Heart right ventricle (tissue), 16 donors: ENCODE measurements at places on chromosomes 6 and 20.

GRCh38 chr6:2854396-2854982, 12.8 kb upstream of the SERPINB1 start:
- peaks cover 45% of the 10 kb centered on the region for H3K4me1 ChIP-seq
- no peaks in the 10 kb centered on the region for H3K36me3 ChIP-seq
- peak overlapping the region; percentile 84 for H3K27ac ChIP-seq
- H3K4me3 ChIP-seq = peak overlapping the region; percentile 7
- DNase-seq = no peak

DNA sequence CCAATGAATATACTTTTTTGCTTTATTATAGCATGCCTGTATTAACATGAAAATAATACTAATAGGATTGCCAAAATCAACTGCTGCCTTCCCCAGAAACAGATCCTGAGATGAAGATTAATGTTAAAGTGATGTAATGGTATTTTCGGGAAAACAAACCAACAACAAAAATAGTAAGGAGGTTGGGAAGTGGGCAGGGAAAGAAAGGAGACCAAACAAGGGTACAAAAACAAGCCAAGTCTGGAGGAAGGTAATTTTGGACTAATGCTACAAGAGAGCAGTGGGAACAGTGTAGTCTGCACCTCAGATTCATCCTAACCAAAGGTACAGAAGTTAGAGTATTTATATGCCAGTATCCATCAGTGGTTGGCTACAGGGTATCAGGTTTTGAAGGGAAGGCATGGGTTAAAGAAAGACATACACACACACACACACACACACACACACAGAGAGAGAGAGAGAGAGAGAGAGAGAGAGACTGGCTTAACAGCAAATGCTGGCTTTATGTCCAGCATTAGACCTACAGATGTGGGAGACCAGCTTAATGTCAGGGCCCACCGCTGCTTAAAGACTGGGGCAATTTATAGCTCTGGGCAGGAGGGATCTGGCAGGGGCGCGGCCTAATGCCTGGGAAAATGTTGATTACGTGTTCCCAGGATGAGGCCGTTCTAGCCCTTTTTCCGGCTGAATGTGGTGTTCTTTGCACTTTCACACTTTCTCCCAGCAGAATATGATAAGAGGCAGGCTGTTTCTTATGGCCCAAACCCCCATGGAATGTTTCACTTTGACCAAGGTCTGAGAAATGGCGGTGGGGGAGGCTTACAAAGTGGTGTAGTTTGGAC, 3.8 kb upstream of the SLC17A1 start:
- H3K27me3 ChIP-seq = no peaks in the 10 kb centered on the region
- no peaks in the 10 kb centered on the region for H3K36me3 ChIP-seq
- no peaks in the 10 kb centered on the region for H3K4me1 ChIP-seq
- DNase-seq = peak; percentile 14
- no peak overlapping the region for H3K27ac ChIP-seq

- H3K36me3 ChIP-seq = no peaks in the 10 kb centered on the region
- DNase-seq = no peak
- H3K4me3 ChIP-seq = no peak overlapping the region
- H3K27me3 ChIP-seq = no peaks in the 10 kb centered on the region
Measured at GRCh38 chr6:128558021-128558420, 37.6 kb upstream of the PTPRK start.

DNA sequence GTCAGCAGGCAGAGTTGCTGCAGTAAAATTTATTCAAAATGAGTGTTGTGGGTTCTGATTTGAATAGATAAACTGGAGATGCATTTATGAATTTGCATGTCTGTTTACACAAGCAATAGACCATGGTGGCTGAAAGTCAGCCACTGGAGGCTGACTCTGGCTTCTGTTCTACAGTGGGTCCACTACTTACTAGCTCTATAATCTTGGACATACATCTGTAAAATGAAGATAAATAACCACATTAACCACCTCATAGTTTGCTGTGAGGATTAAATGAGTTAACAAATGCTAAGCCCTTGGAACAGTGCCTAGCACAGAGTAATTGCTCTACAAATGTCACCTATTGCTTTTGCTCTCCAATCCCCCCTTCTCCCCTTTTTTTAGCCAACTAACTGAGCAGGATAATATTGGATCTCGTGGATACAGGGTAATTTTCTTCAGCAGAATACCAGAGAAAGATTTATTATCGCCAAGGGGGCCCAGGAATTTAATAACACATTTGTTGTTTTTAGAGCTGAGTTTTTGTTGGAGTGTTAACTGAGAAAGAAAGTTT, 1.4 kb upstream of the PM20D2 start:
- no peak overlapping the region for H3K27ac ChIP-seq
- no peaks in the 10 kb centered on the region for H3K4me1 ChIP-seq
- no peak for DNase-seq
- H3K27me3 ChIP-seq = no peaks in the 10 kb centered on the region
- peaks cover 5% of the 10 kb centered on the region for H3K36me3 ChIP-seq

DNA sequence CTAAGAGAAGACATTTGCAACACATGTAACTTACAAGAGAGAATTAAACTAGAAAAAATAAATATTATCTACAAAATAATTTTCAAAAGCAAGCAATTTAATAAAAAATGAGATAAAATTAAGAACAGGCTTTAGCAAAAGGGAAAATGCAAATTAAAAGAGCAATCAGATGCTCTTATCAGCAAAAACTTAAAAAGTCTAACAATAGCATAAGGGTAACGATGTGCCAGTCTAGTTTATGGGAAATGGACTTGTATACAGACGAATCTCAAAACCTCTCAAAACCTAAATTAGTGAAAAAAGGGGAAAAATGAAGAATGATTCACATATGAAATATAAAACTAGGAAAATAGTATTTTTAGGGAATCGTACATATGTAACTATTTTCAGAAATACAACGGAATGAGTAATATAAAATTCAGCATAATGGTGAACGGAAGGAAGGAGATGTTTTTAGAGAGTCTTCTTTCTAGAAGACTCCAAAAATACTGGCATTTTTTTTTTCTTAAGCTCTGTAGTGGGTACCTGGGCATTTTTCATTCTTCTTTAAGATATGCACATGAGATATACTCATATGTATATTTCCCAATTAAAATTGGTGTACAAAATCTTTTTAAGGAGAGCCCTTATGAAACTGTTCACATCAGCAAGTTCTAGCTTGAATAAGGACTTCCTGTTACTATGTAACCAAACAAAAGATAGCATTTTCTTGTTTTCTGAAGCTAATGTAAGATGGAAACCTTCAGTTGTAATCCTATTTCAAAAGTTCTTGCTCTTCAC, 927 bp upstream of the MANEA start:
- no peaks in the 10 kb centered on the region for H3K4me1 ChIP-seq
- H3K27me3 ChIP-seq = no peaks in the 10 kb centered on the region
- H3K4me3 ChIP-seq = peak overlapping the region; percentile 84
- H3K27ac ChIP-seq = peak overlapping the region; percentile 89
